ENCODE measurements at places on chromosomes 4 and X. TPM values are rescaled to one million over a fixed set of nuclear protein-coding genes. Genes with fewer than 3 reads are reported as not detected.
A peak's percentile ranks its signal among the peaks of the same experiment; 100 is the strongest.

The PAGE4 gene
- not detected for total RNA-seq

The SLITRK4 gene
- total RNA-seq, result 2.3 TPM

The CFAP99 gene
- 1.3 TPM for total RNA-seq

The NR0B1 gene
- total RNA-seq, result not detected

DNA sequence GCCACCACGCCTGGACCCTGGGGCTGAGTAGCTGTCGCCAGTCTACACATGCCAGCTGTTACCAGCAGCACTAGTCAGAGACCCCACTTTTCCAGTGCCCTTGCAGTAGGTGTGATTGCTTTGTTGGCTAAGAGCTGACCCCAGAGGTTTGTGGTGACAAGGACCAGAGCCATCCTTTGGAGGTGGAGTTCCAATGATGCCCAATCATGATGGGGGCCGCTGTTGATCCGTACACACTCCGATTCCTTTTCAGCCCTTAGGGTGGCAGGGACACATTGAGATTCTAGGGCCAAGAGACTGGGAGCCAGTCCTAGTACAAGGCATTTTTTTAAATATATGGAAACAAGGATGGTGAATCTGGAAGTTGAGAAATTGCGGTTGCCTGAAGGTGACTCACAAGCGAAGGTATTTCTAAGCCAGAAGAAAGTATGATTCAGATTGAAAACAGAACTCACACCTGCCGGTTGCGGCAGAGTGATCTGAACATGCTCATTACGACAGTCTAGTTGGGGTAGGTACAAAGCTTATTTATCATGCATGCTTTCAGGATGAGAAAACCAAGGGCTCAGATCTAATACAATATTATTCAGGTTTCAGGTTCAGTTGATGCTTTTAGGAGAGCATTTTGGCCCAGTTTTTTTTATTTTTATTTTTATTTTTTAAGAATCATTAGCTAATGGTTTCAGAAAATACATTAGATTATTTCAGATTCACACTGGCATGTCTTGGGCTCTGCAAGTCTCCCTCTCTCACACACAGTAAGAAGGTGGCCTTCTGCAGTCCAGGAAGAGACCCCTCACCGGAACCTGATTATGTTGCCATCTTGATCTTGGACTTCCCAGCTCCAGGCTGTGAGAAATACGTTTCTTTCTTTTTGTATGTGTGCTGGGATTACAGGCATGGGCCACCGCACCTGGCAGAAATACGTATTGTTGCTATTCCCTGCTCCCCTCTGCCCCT lies 43.4 kb downstream of the SHROOM2 start:
- DNase-seq, result peak; percentile 93
- H3K4me3 ChIP-seq, result no peak overlapping the region
- peaks cover 14% of the 10 kb centered on the region for H3K4me1 ChIP-seq
- H3K27me3 ChIP-seq, result no peaks in the 10 kb centered on the region
- H3K36me3 ChIP-seq, result no peaks in the 10 kb centered on the region

GRCh38 chr4:37827802-37828321 lies 1.4 kb downstream of the PGM2 start:
- H3K4me3 ChIP-seq, result peak overlapping the region; percentile 98
- H3K27ac ChIP-seq, result no peak overlapping the region
- H3K27me3 ChIP-seq, result no peaks in the 10 kb centered on the region
- peaks cover 16% of the 10 kb centered on the region for H3K4me1 ChIP-seq

DNA sequence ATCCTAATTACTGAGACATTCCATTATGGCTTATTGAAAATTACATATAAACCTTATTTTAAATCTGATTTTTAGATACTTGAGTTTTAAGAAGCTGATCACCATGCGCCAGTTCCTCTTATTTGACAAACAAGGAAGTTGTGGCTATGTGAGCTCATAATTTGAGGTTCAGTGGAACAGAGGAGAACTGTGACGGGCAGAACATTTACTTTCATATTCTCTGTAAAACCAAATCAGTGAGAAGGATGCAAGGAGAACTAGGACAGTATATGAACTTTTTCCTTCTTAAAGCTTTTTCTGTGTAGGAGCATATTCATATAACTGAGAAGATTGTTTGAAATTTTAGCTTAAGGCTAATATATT lies 25.3 kb downstream of the STIM2 start:
- H3K27me3 ChIP-seq, result no peaks in the 10 kb centered on the region
- H3K4me3 ChIP-seq, result no peak overlapping the region
- no peak overlapping the region for H3K27ac ChIP-seq
- DNase-seq, result no peak
